Foreskin keratinocyte (primary cell): ENCODE measurements at places on chromosomes 13 and 19. TPM values are rescaled to one million over a fixed set of nuclear protein-coding genes. Genes with fewer than 3 reads are reported as not detected.

GRCh38 chr13:73704587-73704986 is 429.6 kb downstream of the KLF12 start:
- peak; percentile 40 for DNase-seq

DNA sequence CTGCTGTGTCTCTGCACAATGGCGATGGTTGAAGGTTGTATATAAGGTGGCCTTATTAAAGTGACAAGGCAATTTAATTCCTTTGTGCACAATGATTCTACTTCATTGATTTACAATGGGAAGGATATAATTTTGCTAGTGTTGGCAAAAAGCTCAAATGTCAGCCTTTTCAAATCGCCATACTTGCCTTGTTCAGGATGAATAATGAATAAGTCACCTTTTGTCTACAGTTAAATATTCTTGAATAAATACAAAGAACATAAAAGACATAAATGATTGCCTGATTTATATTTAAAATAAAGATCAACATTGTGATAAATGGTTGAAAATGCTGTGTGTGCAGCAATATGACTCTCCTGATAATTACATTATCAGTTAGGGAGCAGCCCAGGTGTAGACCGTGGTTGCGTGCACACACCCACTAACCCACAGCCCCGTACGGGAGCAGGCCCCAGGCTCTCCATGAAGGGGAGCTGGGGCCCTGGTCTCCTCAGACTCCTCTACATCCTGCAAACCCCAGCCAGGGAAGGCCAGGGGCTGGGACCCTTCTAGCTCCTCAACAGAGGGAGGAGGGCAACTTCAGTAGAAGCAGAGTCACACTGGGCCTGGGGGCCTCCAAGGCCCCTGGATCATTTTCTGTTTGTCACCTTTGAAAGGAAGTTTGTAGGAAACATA is 64.9 kb downstream of the TEX29 start:
- DNase-seq: no peak

GRCh38 chr19:31981545-31981944 is 363.9 kb upstream of the ZNF507 start:
- no peak for DNase-seq

DNA sequence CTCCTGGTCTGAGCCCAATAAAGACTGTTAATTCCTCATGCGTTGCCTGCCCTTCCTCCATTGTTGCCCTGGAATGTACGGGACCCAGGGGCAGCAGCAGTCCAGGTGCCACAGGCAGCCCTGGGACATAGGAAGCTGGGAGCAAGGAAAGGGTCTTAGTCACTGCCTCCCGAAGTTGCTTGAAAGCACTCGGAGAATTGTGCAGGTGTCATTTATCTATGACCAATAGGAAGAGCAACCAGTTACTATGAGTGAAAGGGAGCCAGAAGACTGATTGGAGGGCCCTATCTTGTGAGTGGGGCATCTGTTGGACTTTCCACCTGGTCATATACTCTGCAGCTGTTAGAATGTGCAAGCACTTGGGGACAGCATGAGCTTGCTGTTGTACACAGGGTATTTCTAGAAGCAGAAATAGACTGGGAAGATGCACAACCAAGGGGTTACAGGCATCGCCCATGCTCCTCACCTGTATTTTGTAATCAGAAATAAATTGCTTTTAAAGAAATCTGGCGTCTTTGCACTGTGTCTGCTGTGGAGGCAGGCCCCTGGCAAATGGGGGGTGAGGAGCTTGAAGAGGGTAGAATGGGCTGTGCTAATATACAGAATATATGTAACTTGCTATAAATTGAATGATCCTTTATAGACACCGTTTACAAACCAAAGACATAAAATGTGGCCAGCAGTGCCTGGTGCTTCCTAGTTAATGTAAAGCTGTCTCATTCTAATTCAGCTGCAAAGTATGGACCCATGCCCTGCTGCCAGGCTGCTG is 4.2 kb upstream of the RPS11 start:
- DNase-seq: no peak

DNA sequence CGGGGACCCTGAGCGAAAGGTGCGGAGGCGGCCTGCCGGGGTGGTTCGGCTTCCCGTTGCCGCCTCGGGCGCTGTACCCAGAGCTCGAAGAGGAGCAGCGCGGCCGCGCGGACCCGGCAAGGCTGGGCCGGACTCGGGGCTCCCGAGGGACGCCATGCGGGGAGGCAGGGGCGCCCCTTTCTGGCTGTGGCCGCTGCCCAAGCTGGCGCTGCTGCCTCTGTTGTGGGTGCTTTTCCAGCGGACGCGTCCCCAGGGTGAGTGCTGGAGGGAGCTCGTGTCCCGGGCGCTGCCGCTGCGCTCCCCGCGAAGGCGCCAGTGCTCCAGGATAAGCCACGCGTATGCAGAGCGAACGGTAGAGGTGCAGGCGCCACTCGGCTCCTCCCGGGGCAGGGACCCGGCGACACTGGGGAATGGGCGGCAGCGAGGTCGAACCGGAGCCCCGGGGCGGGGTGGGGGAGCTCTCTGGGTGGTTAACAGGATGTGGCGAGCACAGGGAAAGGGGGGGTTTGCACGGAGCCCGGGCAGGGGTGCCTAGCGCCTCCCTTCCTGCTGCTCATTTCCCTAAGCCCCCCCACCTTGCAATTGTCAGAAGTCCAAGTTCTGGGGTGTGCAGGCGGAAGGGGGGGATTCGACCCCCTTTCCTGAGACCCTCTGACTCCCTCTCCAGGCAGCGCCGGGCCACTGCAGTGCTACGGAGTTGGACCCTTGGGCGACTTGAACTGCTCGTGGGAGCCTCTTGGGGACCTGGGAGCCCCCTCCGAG is at the start of gene IL27RA:
TSS of gene IL27RA (plus strand) at position 44 of the 762 bp plus-strand sequence. CDS start at position 155, 111 bp downstream.
- peak; percentile 57 for DNase-seq

DNA sequence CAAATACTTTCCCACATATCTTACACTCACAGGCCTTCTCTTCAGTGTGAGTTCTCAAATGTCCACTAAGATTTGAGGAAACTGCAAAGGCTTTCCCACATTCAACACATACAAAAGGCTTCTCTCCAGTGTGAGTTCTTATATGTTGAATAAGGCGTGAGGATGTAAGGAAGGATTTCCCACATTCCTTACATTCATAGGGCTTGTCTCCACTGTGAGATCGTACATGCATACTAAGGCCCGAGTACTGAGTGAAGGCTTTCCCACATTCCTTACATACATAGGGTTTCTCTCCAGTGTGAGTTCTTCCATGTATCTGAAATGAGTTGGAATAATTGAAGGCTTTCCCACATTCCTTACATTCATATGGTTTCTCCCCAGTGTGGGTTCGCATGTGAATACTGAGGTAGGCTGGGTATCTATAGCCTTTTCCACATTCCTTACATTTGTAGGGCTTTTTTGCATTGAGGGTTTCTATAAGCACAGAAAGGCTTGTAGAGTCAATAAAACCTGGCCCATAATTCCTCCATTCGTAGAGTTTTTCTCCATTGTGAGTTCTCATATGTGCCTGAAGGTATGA is 9.6 kb downstream of the ZNF426 start:
- no peak for DNase-seq

- no peak for DNase-seq
These were observed 3.7 kb downstream of the RAB11B start for GRCh38 chr19:8393871-8394250.

GRCh38 chr13:80096383-80096782 is 244.5 kb downstream of the SPRY2 start:
- DNase-seq: no peak

DNA sequence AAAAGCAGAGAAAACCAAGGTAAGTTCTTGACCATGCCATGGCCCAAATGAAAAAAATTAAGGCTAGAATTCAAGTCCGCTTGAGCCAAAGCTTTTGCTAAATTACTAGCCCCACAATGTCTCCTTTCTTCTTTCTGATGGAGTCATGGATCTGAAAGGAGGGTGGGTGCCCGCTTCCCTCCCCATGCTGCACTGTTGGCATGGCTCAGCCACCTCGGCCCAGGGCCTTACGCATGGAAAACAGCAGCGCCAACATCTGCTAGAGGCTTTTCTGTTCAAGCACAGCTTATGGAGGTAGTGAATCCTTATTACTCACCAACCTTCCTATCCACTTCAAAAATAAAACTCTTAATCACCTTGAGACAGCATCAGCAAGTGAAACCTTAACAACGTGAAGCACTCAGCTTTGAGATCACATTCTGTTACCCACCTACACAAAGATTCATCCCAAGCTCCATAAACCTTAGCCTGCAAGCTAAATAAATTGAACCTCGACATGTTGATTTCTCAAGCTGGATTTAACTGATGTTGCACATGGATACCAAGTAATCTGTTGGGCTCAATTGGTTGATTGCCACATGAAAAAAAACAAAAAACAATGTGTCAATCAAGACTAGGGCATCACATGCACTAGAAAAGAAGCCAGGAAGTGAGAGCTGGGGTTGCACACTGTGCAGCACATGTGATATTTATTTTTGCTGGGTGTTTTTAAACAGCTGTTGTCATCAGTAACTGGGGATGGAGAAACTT is 43.4 kb downstream of the TPT1 start:
- DNase-seq: no peak

- DNase-seq: peak; percentile 60
These were observed 49.1 kb downstream of the NFIX start for GRCh38 chr19:13044231-13044836.

Gene ZSCAN4
- 0.17 TPM in 1 of 2 replicates, not detected in the other for total RNA-seq

Gene LCP1
- 4.7 and 105 TPM in 2 replicates for total RNA-seq

Gene PRR12
- 5.7 TPM in 2 replicates for total RNA-seq

Gene CASP14
- 0.07 and 0.10 TPM in 2 replicates for total RNA-seq

Gene TMIGD2
- not detected in 2 replicates for total RNA-seq

Gene NLRP9
- not detected in 2 replicates for total RNA-seq
